ENCODE measurements at places on chromosomes 3 and 15.

- no peak for DNase-seq
Measured at GRCh38 chr15:67127965-67128364, 62.6 kb downstream of the SMAD3 start.

DNA sequence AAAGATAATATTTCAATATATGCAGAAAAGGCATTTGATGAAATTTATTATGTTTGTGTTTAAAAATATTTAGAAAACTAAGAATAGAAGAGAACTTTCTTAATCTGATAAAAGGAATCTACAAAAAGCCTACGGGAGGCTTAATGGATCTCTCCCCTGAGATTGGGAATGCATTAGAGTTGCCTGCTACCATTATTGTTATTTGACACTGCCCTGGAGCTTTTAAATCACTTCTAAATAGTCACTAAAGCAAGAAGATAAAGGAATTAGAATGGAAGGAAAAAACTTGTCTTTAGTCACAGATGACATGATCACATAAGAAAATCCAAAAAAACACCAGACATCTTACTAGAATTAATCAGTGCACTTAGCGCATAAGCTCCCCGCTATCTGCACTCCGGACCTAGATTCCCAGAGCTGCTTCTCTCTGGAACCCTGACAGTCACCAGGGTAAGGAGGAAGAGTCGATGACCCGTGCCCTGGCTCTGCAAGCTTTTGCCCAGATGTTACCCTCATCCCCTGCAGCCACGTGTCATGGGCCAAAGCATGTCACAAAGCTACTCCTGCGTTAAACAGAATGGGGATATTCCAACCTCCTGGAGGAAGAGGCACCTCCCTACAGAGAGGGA, 97.1 kb downstream of the MINAR1 start:
- DNase-seq = no peak

- no peak for DNase-seq
Measured at GRCh38 chr15:43799945-43800285, at the start of gene SERINC4. TSS of gene SERINC4 (minus strand) at chr15:43800220. CDS start at chr15:43799986, 234 bp downstream.

DNA sequence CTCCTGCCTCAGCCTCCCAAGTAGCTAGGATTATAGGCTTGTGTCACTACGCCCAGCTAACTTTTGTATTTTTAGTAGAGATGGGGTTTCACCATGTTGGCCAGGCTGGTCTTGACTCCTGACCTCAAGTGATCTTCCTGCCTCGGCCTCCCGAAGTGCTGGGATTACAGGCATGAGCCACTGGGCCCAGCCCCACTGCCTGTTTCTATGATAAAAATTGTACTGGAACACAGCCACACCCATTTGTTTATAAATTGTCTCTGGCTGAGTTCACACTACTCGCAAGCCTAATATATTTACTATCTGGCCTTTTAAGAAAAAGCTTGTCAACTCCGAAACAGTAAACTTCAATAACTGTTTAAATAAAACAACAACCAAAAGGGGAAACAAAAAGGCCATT, 309.4 kb upstream of the WNT5A start:
- no peak for DNase-seq

DNA sequence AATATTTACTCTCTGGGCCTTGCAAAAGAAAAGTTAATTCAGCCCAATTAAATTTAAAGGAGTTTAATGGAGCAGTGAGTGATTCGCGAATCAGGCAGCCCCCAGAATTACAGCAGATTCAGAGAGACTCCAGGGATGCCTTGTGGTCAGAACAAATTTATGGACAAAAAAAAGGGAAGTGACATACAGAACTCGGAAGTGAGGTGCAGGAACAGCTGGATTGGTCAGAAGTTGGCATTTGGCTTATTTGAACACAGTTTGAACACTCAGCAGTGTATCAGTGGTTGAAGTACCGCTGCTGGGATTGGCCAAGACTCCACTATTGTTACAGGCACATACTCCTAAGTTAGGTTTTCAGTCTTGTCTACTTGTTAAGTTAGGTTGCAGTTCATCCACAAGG, 145.0 kb upstream of the GAP43 start:
- DNase-seq = no peak

- no peak for DNase-seq
Measured at GRCh38 chr3:194030372-194030771, 105.6 kb upstream of the HES1 start.

GRCh38 chr3:172868582-172869200, 118.2 kb downstream of the ECT2 start:
- DNase-seq = no peak

GRCh38 chr3:190568036-190568435, 54.2 kb downstream of the IL1RAP start:
- DNase-seq = no peak

DNA sequence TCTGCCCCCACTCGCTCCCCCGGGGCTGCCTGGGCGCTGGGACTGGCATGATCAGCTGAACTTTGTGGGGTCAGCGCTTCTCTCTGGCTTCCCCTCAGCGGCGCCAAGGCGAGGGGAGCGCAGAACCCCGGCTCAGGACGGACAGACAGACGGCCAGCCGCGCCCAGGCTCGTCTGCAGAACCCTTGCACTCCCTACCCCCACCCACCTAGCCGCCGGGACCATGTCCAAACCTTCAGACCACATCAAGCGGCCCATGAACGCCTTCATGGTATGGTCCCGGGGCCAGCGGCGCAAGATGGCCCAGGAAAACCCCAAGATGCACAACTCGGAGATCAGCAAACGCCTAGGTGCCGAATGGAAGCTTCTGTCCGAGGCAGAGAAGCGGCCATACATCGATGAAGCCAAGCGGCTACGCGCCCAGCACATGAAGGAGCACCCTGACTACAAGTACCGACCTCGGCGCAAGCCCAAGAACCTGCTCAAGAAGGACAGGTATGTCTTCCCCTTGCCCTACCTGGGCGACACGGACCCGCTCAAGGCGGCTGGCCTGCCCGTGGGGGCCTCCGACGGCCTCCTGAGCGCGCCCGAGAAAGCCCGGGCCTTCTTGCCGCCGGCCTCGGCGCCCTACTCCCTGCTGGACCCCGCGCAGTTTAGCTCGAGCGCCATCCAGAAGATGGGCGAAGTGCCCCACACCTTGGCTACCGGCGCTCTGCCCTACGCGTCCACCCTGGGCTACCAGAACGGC, 621 bp downstream of the SOX14 start:
- DNase-seq = no peak

DNA sequence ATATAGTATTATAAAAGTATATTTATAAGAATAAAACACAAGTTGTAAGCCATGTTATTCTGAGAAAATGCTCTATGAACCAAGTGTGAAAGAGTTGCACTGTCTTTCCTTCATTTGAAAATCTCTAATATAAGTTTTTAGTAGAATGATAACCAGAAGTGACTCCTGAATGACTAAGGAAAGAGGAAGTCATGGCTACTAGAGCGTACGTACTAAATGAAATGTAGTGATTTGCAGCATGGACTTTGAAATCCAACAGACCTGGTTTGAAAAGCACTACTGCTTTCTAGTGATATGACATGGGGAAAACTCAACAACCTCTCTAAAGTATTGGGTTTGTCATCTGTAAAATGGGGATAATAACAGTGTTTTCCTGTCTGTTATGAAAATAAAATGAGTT, 10.3 kb upstream of the DNAJC13 start:
- DNase-seq = no peak

DNA sequence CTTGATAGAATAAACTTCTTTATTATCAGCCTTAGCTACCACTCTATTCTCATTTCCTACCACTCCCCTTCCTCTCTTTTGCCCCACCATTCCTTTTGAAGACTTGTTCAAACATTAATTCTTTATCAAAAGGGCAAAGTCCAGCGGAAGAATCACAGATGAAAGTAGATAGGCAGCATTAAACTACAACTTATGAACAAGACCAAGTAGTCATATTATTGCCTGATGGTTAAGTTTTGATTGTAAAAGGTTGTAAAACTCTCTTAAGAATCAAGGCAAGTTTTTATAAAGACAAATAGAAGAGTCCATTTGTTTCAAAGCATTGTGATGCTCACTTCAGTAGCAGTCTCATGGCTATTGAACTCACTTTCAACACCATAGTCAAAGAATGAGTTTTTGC, 22.4 kb upstream of the TGFBR2 start:
- DNase-seq = no peak

DNA sequence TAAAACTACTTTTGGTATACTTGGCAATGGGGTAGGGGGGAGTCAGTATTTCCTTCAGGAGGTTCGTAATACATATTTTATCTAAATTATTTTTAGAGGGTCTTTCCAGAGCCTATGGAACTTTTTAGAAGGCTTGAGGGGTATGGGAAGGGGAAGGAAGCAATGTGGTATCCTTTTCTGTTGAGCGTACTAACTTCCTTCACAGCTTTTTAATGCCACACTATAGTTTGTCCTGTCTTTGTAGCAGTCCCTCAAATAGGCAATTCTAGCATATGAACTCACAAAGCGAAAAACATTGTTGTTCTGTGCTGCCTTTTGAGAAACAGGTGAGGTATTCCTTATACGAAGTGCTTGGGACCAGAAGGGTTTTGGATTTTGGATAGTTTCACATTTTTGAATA, 22.3 kb upstream of the P2RY13 start:
- no peak for DNase-seq

- no peak for DNase-seq
Measured at GRCh38 chr15:63277893-63278456, 570 bp downstream of the APH1B start.

- DNase-seq = no peak
Measured at GRCh38 chr3:179027326-179027900, 44.2 kb downstream of the ZMAT3 start.

DNA sequence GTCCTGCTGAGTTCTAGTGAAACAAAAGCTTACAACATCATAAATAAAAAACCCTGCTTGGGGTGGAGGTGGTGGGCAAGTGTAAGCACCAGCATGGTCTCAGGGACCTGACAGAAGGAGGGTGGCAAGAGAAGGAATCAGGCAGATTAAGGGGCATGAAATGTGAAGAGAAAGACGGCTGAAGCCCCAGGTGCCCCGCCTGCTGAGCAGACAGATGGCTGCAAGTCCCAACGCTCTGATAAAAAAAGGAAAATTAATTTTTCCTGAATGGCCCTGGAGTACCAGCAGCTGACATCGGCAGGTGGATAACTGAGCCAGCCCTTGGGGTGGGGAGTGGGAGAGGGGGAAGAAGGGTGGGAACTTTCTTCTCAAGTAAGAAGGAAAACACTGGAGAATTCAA, 137.9 kb downstream of the XXYLT1 start:
- DNase-seq = no peak

DNA sequence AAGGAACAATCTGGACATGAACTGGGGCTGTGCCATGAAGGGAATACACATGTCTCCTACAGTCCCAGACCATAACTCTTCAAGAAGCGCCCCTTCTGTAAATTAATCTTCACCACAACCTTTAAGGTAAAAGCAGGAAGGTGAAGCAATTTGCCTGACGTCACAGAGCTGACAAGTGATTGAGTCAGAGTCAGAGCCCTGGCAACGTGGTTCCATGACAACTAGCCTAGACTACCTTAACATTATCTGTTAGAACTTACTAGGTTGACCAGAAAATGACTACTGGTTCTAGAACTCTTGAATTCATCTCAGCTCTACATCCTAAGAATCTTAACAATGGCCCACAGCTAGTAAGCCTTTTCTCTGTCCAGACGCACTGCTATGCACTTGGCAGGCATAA, 124.6 kb downstream of the NTRK3 start:
- DNase-seq = no peak

DNA sequence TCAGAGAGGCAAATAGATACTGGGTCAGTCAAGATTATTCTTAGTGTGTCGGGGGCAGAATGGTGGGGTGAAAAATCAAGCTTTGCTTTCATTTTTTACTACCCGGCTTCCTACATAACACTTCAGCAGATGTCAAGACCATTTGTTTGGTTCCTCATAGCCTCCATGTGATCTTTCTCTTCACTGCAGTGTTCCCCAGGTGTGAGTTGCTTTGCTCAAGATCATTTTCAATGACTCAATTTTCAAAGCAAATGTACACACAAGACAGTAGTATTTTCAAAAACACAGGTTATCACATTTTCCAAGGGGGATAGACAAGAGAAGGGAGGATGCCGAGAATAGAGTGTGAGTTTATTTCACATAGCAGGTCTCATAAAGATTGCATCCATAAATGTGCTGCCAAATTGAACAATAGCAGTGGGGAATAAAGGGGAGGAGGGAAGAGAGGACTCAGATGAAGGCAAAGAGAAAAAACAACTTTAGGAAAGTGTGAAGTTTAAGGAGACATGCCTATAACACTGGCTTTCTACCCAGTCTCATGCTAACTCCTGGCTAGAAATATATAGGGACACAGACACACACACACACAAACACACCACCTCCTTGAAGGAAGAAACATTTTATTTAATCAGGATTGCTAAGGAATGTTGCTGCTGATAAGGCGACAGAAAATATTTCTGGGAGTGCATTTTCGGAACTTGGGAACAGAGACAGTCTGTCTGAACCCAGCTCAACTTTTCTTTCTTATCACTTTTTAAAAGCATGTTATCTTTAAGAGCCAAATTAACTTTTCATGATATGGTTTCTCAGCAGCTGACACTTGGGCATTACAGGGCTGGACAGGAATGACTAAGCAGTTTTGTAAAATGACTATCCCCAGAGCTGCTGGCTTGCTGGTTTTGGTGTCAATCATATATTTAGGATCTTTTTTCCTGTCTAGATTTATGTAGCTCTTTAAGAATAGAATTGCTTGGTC, 402.4 kb downstream of the RBMS3 start:
- DNase-seq = no peak

DNA sequence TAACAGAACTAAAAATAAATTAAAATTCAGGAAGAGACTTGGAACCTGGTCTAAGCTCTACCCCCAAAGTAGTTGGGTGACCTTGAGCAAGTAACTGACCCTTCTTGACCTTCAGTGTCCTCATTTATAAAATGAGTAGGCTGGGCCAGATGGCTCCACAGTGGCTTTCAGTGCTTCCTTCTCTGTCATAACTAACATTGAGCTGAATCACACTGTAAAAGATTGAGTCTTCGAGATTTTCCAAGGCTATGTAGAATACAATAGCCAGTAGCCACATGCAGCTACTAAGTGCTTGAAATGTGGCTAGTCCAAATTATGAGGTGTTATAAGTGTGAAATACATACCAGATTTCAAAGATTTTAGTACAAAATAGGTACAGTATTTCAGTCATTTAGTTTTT, 313.3 kb downstream of the MECOM start:
- no peak for DNase-seq

GRCh38 chr15:39628546-39629257, 47.8 kb downstream of the THBS1 start:
- no peak for DNase-seq

GRCh38 chr15:47196048-47196447, 521.3 kb upstream of the SEMA6D start:
- DNase-seq = no peak

DNA sequence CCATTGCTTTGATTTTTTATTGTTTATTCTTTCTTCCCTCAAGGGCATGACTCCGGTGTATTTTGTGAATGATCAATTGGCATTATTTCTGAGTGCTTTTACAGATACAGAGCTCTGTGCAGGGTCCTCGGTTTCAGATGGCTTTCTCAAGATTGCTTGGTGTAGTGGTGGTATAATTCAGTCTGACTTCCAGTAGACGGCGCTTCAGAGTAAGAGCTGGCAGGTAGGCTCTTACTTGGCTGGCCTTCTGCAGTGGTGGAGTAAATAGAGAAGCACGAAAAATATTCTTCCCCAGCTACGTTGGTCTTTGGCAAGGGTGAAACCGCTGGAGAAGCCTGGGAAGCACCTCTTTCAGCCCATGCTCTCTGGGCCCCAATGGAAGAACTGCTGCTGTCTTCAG, 723.0 kb upstream of the BCHE start:
- DNase-seq = no peak

GRCh38 chr15:80562033-80562432, 133.1 kb upstream of the ABHD17C start:
- no peak for DNase-seq
